ENCODE measurements at places on chromosomes 1 and 21.

GRCh38 chr1:28115267-28115666 is 26.9 kb upstream of the EYA3 start:
- no peak for DNase-seq

DNA sequence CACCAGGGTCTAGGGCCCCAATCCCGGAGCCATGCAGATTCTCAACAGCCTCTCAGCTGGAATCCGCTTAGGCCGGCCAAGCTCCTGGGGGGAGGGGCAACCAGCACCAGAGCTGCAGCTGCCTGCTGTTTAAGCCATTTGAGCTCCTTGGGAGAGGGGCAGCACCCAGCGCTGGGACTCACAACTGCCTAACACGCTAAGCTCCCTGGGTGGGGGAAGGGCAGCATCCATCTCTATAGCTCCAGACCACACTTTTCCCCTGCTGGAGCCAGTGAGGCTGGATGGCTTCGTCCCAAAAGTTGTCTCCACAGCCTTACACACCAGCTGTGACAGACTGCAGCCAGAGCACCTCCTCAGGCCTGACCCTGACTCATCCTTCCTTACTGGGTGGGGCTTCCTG is 6.9 kb upstream of the PTGFR start:
- no peak for DNase-seq

GRCh38 chr1:208136459-208137182 is 107.6 kb downstream of the PLXNA2 start:
- no peak for DNase-seq

- peak; percentile 39 for DNase-seq
Observed at GRCh38 chr1:54486907-54487306, 61.1 kb upstream of the ACOT11 start.

DNA sequence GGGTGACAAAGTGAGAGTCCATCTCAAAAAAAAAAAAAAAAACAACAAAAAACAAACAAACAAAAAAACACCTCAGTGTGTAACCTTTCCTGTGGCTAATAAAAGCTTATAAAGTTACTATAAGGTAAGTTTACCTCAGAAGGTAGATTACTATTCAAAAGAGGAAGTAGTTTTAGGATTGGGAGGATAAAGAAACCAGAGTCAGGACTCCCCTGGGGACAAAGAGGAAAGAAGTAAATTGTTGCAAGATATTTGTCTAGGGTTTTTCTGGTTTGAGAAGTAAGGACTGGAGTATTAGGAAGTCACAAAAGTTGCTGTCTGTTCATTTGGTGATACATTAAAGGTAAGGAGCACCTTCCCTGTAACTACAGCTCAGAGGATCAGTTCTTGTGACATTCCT is 23.8 kb upstream of the CENPF start:
- DNase-seq: no peak
